ENCODE measurements at places on chromosomes 7 and 10.
A peak's percentile ranks its signal among the peaks of the same experiment; 100 is the strongest.

GRCh38 chr10:58326967-58327381 is 7.8 kb upstream of the UBE2D1 start:
- no peak for DNase-seq

GRCh38 chr7:65812281-65812680 is 60.6 kb upstream of the VKORC1L1 start:
- no peak for DNase-seq

DNA sequence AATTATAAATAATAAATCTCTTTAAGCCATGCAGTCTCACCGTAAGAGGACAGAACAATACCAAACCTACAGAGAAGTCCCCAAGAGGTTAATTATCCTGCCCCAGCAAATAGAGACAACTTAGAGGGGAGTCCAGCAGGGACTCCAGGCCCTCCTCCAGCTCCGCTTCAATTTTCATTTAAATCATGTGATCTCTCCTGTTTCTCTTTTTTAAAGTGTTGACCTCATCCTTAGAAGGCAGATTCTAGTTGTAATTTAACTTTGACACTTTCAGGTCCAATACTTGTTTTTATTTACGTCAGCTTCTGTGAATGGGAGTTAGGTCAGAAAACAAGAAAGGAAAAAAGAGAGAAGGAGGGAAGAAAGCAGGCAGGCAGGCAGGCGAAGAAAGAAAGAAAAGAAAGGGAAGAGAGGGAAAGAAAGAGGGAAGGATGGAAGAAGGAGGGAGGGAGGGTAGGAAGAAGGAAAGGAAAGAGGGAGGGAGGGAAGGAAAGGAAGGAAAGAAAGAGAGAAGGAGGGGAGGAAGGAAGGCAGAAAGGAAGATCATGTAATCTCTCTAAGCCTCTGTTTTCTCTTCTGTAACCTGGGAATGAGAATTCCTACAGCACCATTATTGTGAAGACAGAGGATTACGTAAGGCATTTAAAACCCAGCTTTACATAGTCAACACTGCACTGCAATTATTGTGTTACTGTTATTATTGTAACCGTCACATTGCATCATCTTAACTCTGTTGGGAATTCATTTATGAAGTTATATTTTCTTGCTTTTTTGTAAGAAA is 227.7 kb downstream of the SKIDA1 start:
- DNase-seq, result no peak

GRCh38 chr7:115682507-115682906 is 348.1 kb downstream of the TFEC start:
- no peak for DNase-seq

DNA sequence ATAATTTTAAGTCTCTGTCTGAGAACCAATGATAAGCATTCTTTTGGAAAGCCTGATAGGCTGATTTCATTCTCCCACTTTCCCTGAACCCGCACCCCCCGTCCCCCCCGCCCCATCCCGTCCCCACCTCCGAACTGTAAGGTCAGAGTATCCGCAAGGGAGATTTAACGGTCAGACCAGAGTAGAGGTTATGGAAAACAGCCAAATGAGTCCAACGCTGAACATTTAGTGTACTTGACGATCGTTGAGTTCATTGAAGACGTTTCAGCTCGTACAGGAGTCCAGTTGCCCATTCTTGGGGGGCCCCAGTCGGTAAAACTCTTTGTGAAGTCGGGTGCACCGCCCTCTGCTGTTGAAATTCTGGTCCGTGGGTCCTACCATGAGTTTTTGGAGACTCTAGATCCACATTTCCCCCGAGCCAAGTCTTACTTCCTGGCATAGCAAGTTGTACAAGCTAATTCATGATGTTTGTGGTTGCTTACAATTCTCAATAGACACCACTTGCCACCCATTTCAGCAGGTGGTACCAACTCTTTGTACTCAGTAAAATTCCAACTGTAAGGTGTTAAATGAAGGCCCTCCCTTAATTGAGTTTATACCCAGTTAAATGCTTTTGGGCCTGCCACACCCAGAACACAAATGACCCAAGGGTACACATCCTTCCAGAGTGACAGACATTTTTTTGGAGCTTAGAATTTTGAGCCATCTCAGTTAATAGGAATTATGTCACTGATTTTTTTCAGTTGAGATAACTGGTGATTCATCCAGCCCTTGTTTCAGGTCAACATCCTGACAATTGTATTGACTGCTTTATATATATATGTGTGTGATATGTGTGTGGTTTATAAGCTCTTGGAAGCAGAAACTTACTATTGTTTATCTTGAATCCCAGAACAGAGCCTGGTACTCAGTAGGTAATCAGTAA is 1.2 kb downstream of the MARCHF5 start:
- peak; percentile 33 for DNase-seq

DNA sequence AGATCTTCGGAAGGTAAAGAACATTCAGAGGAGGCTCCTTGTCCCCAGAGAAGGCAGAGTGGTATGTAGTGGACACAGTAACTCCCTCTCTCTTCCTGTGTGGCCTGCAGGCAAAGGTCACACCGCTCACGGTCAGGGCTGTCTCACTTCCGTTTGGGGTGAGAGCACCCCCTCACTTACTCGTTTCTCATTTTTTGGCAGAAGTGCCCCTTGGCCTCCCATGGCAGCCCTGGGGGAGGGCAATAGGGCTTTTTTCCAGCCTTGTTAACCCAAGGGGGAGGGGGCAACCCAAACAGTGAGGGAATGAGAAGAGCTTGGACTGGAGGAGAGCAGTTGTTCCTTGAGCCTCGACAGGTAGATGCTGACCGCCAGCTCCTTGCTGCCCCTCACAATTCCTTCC is 31.8 kb upstream of the SRGN start:
- DNase-seq, result no peak

DNA sequence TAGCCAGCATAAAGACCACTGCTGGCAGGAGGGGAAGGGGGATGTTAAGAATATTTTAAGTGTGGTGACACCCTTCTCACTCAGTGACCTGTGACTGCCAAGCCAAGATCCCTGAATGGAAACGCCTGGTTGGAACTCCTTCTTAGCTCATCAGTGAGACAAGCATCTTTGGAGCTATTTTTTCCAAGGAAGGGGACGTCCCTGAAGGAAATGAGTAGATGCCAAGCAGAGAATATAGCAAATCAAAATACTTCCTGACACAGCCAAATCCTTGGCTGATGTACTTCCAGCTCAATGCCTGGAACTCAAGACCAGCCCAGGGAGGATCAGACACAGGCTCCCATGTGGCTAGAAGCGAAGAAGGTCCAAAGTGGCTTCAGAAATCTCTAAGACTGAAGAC is 82.2 kb downstream of the SORBS1 start:
- no peak for DNase-seq

- no peak for DNase-seq
These were observed 139.6 kb upstream of the NEBL start for GRCh38 chr10:21036757-21037156.

All from nephron progenitor cell (in vitro differentiated cells).